ENCODE measurements at places on chromosomes 7 and 10.

GRCh38 chr10:60031664-60032063 lies 125.3 kb upstream of the CCDC6 start:
- DNase-seq: no peak

GRCh38 chr10:129914153-129914855 lies 49.8 kb downstream of the EBF3 start:
- no peak for DNase-seq

DNA sequence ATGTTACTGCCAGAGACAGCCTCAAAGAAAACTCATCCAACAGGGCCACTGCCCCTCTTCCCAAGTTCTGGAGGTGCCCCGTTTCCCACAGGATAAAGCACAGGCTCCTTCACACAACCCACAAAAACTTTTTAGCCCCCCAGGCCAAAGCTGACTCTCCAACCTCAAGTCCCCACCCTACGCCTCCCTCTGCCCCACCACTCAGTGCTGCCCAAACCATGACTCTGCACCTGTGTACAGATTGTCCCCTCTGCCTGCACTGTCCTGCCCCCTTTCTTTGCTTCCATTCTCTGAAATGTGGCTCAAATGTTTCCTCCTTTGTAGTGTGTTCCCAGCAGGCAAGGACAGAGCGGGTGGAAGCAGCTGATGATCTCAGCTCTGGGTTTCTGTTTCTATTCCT lies 284.0 kb downstream of the GRID1 start:
- DNase-seq: no peak

- DNase-seq: no peak
Measured at GRCh38 chr7:134639683-134640279, 6.9 kb upstream of the BPGM start.

DNA sequence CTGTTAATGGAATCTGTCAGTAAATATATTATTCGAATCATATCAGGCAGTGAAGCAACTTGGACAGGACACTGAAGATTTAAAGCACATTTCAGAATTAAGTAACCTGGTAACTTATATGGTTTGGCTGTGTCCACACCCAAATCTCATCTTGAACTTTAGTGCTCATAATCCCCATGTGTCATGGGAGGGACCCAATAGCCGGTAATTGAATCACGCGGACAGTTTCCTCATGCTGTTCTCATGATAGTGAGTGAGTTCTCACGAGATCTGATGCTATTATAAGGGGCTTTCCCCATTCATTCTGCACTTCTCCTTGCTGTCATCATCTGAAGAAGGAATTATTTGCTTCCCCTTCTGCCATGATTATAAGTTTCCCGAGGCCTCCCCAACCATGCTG lies 83.2 kb upstream of the COL1A2 start:
- no peak for DNase-seq

DNA sequence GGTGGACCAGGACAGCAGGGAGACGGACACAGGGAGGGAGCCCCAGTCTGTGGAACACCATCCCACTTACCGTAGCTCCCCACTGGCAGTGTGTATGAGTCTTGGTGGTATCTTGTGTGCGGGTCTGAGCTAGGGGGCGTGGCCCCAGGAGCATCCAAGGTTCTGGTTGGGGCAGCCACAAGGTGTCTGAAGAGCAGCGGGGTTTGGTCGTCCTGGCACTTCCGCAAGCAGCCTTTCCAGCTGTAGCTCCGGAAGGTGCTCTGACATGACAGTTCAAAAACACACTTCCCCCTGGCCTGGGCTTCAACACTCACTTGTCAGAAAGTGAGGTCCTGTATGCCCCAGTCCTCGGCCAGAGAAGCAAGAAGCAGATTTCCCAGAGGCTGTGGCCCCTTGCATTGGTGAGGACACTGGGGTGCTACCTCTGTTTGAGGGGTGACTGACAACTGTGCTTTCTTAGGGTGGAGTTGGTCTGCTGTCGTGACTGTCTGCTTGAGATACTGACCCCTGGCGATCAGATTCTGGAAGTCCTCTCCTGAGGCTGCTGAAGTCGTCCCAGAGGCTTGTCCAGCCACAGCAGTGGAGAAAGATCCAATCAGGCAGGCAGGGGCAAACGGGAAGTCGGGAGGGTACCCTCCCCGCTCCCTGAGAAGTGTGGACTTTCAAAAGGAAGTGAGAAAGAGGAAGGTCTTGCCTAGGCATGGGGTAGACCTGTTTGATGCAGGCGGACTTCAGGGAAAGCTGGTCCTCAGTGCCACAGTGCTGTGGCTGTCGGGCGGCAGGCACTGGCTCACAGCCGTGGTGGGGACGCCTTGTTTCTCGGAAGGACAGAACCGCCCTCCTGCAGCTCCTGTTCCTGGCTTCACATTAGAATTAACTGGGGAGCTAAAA lies 51.4 kb upstream of the PFKFB3 start:
- peak; percentile 61 for DNase-seq

- DNase-seq: no peak
Measured at GRCh38 chr10:27683226-27683625, 62.4 kb downstream of the MKX start.

GRCh38 chr10:67575532-67575931 lies 120.5 kb downstream of the CTNNA3 start:
- DNase-seq: no peak

GRCh38 chr10:80168162-80168511 lies 35.6 kb downstream of the PLAC9 start:
- no peak for DNase-seq

DNA sequence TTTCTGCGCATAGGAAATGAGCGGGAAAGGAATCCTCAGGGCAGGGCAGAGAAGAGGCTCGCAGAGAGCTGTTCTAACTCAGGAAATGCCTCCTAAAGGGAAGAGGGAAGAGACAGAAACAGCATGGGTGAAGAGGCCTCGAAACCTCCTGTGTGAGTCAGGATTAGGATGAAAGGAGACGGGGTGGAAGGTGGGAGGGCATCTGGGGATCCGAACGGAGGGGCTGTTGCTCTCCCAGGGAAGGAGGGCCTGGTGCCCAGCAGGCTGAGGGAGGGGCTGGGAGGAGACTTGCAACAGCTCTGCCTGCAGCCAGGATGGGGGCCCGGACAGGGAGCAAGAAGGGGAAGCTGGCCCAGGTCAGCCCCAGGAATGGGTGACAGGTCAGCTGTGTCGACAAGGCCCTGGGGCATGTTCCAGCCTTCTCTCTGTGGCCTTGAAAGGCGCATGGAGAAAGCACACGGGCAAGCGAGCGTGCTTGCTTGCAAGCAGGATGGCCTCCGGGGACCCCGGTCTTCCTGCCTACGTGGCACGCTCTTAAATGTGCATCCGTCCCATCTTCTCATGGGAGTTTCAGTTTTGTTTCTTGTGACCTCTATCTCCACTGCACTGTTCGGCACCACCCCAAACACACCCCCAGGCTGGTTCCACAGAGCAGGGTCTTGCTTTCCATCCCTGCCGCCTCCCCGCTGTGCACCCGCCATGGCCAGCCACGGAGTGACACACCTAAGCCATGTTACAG lies 63.5 kb downstream of the HIPK2 start:
- peak; percentile 54 for DNase-seq

GRCh38 chr10:45253183-45253914 lies 62.1 kb downstream of the OR13A1 start:
- no peak for DNase-seq

- DNase-seq: no peak
Measured at GRCh38 chr7:149188637-149189259, 6.6 kb upstream of the ZNF282 start.

DNA sequence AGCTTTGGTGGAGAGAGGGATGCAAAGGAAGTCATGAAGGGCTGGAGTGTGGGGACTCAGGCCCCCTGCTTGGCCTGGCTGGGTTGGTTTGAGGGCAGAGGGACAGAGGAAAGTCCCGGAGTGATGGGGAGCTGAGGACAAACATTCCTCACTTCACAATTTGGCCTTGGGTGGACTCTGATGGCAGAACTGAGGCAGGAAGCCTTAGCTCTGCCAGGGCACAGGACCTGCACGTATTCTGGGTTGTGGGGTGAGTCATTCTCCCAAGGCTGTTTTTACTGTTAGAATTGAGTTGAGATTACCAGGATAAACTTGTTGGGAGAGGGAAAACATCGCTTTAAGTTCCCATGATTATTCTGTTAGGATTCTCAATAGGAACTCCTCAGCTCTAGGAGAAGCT lies 2.6 kb downstream of the GOLGA7B start:
- no peak for DNase-seq

DNA sequence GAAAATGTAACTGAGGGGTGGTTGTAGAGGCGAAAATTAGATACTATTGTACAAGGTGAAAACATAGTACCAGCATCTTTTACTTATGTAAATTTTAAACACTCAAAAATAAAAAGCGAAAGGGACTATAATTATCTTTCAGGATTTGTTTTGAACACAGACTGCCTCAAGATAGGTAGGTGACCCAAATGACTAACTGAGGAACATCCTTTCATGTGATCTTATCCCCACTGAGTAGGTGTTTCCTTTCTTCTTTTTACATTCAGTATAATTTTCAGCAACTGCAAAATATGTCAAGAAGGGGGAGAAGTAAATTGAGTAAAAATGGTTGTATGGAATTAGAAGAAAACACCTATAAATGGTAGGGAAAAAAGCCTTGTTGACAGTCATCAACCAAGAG lies 236.7 kb downstream of the PHF14 start:
- no peak for DNase-seq

DNA sequence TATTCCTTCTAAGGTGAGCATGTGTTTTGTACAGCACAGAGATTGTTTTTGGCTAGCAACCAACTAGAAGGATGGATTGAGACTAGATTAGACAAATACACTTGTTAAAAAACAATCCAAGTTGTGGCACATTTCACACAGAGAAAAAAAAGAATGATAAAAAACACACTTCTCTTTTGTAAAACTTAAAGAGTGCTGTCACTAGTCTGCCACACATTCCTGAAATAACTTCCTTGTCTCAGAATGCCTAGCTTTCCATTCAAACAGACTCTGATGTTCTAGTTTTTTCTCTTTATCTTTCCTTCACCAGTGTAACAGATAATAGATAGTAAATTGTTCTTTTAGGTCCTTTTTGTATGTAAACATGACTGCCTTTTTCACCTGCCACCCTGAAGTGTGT lies 11.4 kb downstream of the DLD start:
- no peak for DNase-seq

All from femur (tissue), 1 donor.